Pericardium fibroblast (primary cell): ENCODE measurements at places on chromosomes 4 and X. TPM values are rescaled to one million over a fixed set of nuclear protein-coding genes. Genes with fewer than 3 reads are reported as not detected.

The GABRG1 gene
- total RNA-seq, result not detected in 2 replicates

The HHIP gene
- total RNA-seq, result 8.8 and 13.4 TPM in 2 replicates

The TEX13C gene
- not detected in 2 replicates for total RNA-seq

The KIAA1210 gene
- not detected in 2 replicates for total RNA-seq

The GLRA3 gene
- not detected in 2 replicates for total RNA-seq

The OTOP1 gene
- total RNA-seq, result not detected in 2 replicates

The RAB33A gene
- 3.6 and 10.6 TPM in 2 replicates for total RNA-seq
